Left renal pelvis (tissue), 4 donors: ENCODE measurements at places on chromosomes 6 and 20.

DNA sequence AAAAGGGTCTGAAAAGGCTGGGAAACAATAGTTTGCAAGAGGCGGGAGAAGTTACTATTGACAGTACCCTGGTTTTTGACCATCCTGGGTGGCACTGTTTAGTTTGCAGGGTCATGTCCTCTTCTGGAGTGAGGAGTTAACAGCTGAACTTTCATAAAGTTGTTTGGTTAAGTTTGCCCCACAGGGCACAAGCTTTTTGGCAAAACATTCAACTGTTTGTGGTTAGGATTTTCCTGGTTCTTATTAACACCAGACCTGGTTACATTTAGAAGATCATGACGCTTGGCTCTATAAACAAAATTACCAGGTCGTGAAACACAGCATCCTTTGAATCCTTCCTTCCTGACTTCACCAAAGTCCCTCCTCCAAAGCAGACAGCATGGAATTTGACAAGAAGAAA is 106.1 kb downstream of the RIN2 start:
- DNase-seq: no peak

GRCh38 chr6:125562156-125562555 is 187.3 kb upstream of the HEY2 start:
- no peak for DNase-seq

DNA sequence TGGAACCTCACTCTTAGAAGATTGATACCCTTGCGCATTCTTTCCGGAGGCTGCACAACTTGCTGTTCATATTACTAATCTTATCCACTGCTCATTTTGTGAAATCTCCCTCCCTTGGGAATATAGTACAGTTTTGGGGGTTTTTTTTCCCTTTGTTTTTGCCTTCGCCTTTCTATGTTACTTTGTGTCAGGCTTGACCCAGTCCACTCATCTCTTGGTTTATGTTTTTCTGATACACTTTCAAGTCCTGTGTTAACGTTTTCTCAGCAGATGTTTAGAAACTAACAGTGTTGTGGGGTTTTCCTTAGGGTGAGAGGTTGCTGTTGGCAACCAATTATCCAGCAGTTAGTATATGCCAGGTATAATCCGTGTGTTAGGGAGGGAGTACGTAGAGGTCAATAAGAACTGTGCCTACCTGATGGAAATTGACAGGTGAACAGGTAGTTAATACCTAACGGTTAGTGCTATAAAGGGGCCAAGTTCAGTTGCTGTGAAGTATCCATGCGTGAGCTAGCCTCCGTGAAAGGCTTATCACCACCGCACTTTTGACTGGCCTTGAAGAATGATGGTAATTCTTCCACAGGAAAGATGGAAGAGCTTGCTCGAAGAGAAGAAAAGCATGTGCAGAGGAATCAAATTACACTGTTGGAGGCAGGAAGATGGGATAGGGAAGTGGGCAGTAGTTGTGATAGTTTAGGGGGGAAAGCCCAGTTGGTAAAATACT is 1.4 kb downstream of the NFYA start:
- DNase-seq: no peak

DNA sequence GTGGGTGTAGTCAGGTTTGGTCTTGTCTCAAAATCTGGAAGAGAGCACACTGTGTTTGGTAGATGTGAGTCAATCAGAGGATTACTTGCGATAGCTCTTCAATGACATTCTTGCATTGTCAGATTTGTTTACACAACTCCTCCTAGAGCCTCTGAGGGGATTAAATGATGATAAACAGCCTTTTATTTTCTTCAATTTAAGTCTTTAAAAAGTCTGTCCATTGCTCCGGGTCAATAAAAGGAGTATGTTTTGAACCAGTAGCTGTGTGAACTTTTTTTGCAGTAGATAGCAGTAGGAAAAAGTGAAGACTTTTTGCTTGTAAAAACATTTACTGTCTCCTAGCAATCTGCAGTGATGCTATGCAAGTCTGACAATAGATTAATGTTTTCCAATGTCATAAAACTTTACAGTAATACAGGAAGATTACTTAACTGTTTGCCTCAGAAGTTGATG is 49.9 kb downstream of the GJA1 start:
- no peak for DNase-seq

GRCh38 chr20:53116733-53117132 is 144.6 kb downstream of the TSHZ2 start:
- DNase-seq: no peak

GRCh38 chr20:56851552-56851951 is 222.4 kb downstream of the TFAP2C start:
- no peak for DNase-seq

GRCh38 chr6:106849120-106849519 is 125.4 kb downstream of the CD24 start:
- no peak for DNase-seq

DNA sequence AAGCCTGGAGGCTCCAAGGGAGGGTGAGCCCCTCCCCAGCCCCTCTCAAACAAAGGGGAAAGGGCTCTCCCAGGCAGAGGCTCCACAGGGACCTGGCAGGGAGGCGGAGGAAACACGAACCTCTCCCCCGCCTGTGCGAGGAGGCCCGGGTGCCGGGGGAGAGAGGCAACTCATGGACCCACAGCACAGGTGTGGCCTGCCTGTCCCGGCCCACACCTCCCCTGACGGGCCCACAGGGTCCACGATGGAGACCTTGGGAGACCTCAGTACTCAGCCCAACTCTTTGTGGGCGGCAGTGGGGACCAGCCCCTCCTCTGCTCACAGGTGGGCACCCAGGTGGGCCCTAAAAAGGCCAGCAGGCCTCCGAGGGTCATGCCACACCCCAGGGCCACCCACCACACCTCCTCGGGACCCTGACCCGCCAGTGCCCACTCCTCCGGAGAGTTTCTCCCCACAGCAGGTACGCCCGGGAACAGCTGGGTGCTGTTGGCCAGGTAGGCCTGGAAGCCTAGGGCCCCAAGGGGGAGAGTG is 12.2 kb downstream of the LAMA5 start:
- no peak for DNase-seq

DNA sequence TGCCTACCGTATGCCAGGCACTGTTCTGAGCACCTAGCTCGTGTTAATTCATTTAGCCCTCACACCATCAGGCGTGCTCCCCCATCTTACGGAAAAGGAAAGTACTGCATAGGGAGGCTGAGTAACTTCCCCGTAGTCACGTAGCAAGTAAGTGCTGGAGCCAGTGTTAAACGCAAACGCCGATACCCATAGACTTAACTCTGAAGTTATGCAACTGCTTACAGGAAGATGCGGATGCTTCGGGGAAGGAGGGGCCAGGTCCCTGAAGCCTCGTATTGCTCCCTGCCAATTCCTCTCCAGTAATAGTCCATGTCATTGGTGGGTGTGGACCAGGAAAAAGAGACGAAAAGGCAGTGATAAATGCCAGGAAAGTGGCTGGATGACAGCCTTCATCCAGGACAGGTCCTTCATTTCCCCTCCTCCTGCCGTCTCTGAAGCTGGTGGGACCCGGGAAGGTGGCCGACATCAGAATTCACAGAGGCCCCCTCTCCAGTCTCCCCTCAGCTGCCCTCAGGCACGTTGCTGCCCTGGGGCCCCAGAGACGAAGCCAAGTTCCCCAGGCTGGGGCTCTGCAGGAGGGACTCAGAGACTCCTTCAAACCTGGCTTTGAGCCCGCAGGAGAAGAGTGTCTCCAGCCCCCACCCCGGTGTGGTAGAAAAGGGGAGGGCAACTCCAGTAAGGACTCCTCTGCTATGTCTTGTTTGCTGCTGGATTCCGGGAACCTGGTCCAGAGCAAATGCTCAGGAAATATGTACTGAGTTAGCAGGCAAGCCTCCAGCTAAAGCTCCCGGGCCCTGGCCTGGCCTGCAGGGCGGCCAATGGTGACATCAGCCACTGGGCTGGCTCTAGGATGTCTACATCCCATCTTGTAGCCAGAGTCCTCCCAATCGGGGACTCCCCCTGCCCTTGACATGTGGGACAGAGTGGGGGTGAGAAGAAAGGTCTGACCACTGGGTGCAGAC is 37.8 kb downstream of the RAB44 start:
- no peak for DNase-seq

GRCh38 chr6:6569096-6569810 is 19.3 kb upstream of the LY86 start:
- no peak for DNase-seq

DNA sequence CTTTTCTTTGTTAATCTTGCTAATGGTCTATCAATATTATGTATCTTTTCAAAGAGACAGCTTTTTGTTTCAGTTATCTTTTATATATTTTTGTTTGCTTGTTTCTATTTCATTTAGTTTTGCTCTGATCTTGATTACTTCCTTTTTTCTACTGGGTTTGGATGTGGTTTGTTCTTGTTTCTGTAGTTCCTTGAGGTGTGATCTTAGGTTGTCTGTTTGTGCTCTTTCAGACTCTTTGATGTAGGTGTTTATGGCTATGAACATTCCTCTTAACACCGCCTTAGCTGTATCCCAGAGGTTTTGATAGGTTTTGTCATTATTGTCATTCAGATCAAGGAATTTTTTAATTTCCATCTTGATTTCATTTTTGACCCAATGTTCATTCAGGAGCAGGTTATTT is 26.8 kb upstream of the TNFAIP3 start:
- no peak for DNase-seq

GRCh38 chr20:17624551-17625245 is 54.8 kb downstream of the DSTN start:
- no peak for DNase-seq

GRCh38 chr20:8215361-8215781 is 83.3 kb downstream of the PLCB1 start:
- no peak for DNase-seq

DNA sequence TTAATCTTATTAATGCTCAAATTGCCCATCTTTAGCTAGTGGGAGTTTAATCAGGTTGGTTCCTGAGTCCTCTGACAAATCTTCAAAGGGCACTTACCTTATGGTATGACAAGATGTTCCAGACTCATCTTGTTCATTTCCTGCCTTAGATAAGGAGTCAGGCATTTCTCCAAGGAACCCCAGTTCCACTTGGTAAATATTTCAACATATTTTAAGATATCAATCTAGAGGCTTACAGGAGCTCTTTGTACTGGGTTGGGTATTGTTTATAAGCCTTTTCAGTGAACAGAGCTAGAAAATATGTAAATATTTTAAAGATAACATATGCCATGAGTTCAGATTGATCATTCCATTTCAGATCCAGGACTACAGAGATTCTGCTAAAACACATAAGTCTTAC is 159.8 kb downstream of the RCAN2 start:
- DNase-seq: no peak

- peak; percentile 58 for DNase-seq
Observed at GRCh38 chr20:34874094-34874654, 1.5 kb upstream of the GGT7 start.

GRCh38 chr6:13695252-13695651 is 16.4 kb downstream of the RANBP9 start:
- DNase-seq: no peak

DNA sequence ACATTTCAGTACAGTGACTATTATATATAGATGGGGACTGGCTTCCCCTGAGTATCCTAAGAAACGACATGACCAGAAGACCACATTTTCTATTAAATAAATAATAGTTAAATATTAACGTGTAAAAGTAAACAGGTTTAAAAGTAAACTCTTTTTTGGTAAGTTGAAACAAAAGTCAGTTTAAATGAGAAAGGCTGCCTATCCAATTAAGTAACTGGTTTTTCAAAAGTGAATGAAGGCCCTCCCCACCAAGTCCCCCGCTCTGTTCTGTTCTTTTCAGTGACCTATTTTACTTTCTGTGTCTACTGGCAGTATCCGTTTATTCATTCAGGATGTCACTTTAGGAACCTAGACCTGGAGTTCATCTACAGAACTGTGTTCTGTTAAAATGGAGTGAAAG is 32.0 kb downstream of the QKI start:
- DNase-seq: no peak

- DNase-seq: no peak
Observed at GRCh38 chr6:28634761-28635546, 109.3 kb downstream of the GPX5 start.

- no peak for DNase-seq
Observed at GRCh38 chr6:22906091-22906549, 336.8 kb downstream of the HDGFL1 start.

- no peak for DNase-seq
Observed at GRCh38 chr6:36826520-36827227, 12.6 kb downstream of the CPNE5 start.

DNA sequence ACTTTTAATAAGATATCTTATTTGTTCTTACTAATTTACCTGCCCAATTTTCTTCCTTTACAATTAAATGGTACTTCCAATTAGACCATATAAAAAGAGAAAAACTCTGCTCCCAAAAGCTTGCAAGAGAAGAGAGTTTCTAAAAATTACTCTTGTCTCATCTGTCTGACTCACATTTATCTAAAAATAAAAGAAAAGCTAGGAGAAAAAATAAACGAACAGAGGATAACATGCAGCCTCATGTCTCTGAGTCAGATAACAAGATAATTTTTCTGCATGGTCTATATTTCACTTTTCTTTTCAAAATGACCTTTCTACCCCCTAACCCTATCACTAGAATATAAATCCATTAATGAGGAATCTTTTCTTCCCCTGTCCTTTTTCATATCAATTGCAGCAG is 127.2 kb upstream of the TCF21 start:
- DNase-seq: no peak

DNA sequence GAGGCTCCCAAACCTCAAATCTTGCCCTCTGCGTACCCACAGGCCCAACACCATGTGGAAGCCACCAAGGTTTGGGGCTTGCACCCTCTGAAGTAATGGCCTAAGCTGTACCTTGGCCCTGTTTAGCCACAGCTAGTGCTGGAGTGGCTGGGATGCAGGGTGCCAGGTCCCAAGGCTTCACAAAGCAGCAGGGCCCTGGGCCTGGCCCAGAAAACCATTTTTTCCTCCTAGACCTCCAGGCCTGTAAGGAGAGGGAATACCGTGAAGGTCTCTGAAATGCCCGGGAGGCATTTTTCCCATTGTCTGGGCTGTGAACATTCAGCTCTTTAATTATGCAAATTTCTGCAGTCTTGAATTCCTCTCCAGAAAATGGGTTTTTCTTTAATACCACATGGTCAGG is 223.7 kb upstream of the CCN2 start:
- no peak for DNase-seq

- no peak for DNase-seq
Observed at GRCh38 chr6:151056230-151056907, 183.4 kb upstream of the AKAP12 start.

DNA sequence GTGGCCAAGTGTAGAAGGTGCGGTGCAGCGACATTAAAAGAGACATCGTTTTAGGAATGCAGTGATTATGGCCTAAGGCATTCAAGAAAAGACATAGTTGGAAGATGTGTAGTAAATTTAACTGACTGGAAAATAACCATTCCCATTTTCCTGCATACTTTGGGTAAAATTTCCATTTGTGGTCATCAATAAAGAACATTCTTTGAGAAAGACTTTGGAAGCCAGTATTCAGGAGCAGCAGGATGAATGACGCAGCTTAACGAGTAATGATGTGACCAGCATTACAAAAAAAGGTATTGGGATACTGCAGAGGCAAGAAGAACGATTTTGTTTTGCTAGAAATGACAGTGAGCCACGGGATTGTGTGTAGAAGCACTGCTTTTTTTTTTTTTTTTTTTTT is 7.0 kb upstream of the RWDD1 start:
- DNase-seq: no peak

DNA sequence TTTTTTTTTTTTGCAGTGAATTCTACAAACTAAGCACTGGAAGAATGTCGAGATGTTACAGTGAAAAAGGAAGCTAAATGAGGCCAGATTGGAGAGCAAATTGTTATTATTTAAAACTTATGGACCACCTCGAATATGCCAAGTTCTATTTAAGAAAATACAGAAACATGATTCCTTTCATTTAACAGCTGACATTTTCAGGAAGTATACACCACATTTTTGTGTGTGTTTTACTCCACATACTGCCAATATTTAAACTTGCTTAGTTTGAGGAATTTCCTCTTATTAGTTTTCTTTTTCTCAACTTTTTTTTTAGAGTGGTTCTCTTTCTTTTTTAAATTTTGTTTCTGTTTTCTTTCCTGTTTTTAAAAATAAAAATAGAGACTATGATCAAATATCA is 37.0 kb upstream of the GCLC start:
- DNase-seq: no peak
